ENCODE measurements at places on chromosomes 2 and 18.

GRCh38 chr2:176240301-176240700 is 28.9 kb upstream of the MTX2 start:
- no peak for DNase-seq

DNA sequence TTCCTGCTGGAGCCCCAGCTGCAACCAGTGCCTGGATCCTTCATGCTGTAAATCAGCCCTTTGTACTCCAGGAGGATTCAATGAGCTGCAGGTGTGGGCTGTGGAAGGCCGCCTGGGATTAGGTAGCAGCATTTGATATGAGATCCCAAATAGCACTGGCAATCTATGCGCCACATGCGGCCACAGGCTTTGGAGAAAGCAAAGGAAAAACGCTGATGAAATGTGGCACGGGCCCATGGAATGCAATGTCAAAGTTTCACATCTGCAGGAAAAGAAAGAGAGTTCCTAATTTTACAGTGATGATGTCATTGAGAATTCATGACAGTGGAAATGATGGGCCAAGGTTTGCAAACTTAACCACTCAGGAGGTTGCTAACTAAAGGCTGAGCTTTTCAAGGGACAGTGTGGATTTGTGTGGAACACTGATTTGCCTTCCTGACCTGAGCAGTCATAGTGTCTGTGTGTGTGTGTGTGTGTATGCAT is 216.4 kb upstream of the OSR1 start:
- no peak for DNase-seq

GRCh38 chr2:3349211-3349693 is 28.4 kb downstream of the EIPR1 start:
- no peak for DNase-seq

DNA sequence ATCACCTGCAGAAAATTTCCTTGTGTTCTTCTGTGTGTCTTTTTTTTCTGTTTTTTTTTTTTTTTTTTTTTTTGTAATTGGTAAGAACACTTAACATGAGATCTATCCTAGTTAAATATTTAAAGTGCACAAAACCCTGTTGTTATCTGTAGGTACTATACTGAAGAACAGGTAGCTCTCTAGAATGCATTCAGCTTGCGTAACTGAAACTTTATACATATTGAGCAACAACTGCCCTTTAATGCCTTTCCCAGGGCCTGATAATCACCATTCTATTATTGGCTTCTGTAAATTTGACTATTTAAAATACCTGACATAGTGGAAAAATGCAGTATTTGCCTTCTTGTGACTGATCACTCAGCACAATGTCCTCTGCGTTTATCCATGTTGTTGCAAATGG is 701.8 kb downstream of the SUCLG1 start:
- DNase-seq = no peak

DNA sequence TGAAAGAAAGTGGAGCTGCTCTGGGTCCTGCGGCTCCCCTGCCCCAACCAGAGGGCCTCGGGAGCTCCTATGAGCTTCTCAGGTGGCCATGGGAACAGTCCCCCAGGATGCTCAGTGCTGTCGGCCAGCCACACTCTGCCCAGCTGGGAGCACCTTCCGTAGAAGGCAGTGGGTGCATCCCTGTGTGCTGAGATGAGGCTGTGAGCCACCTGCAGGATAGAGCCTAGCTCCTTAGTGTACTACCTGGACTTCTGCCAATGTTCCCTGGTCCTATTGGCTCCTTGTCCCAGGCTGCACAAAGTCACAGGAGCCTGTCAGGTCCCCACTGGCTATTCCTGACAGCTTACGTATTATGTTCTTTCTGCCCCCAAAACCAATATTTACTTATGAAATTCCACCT is 16.1 kb downstream of the PRELID3A start:
- DNase-seq = no peak

DNA sequence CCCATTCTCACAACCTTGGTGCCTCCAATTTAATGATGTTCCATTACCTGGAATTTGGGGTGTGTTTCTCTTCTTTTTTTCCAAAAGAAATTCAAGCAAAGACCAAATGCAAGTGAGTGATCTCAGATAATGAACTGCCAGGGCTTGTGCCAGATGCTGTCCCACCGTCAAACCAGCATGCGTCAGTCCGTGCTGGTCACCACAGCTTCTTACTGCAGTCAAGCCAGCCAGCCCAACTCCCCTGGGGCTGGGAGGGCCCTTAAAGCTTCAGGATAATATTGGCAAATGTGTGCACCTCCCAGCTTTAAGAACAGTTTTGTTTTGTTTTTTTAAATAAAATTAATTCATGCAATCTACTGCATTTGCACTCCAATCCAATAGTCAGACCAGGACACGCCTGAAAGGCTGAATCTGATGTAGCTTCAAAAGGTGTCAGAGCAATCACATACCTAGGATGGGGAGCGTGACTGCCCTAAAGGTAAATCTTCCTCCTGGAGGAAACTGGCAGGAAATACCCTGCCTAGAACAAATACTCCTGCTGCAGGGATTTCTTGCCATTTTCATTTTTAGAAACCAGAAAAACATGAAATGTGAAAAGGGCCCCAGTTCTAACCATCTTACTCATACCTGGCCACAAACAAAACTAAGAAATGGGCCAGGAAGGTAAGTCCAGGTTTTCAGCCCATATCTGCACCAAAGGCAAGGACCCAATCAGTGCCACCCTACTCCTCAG is 26.8 kb upstream of the SP3 start:
- no peak for DNase-seq

DNA sequence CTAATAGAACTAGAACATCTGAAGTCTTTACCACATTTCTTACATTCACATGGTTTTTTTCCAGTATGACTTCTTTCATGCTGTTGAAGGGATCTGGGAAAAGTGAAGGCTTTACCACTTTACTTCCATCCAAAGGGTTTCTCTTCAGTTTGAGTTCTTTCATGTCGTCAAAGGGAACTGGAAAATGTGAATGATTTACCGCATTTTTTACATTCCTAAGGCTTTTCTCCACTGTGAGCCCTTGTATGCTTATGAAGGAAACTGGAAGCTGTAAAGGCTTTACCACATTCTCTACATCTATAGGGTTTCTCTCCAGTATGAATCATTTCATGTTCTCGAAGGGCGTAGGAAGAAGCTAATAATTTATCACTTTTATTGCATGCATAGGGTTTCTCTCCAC is 46.7 kb downstream of the NBEAL1 start:
- no peak for DNase-seq

- DNase-seq = no peak
These were observed 1.4 kb downstream of the HTR2B start for GRCh38 chr2:231123362-231123898.

DNA sequence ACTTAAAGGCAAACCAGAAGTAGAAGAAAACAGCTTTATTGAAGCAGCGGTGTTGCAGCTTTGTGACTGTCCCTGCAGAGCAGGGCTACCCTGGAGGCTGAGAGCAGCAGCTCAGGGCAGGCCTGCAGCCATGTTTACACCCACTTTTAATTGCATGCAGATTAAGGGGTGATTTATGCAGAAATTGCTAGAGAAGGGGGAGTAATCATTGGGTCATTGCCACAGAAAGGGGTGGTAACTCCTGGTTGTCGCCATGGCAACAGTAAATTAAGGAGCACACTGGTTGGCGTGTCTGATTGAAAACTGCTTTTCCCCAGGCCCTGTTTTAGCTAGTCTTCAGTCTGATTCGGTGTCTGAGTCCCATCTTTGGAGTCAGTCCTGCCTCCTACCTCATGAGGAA is 195.4 kb upstream of the HDAC4 start:
- DNase-seq = no peak

GRCh38 chr2:10278029-10278762 is 24.5 kb upstream of the HPCAL1 start:
- peak; percentile 35 for DNase-seq
